ENCODE measurements at places on chromosomes 16 and 17. TPM values are rescaled to one million over a fixed set of nuclear protein-coding genes. Genes with fewer than 3 reads are reported as not detected.

TERB1 gene
- polyA plus RNA-seq = 0.17 TPM

DNA sequence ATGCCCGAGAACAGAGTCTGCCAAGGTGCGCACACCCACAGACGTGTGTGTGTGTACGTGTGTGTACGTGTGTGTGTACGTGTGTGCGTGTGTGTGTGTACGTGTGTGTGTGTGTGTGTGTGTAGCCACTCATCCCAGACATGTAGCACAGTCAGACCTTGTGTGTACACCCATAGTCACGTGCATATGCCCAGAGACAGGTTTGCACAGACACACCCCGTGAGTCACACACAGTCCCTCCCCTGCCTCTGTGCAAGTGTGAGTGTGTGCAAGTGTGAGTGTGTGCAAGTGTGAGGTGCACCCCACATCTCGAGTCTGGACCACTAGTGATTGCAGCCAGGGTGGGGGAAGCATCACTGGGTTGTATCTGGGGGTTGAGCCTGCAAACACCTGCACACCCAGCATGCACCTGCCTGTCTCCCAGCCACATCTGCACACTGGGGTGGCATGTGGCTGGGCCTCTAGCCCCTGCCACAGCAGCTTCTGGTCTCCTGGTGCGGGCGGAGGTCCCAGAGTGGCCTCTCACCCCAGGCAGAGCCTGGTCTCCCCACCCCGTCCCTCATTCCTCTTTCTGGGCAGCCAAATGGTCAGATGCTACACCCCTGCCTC lies 23.6 kb downstream of the BAHCC1 start:
- peak; percentile 84 for DNase-seq

- DNase-seq = no peak
Measured at GRCh38 chr17:39701784-39702422, 2.0 kb downstream of the ERBB2 start.

GRCh38 chr16:6252541-6252940 lies 1080.1 kb upstream of the RBFOX1 start:
- no peak for DNase-seq

EXOC3L1 gene
- polyA plus RNA-seq = not detected

GRCh38 chr17:43634591-43635125 lies 27.1 kb downstream of the MEOX1 start:
- DNase-seq = no peak

MYH13 gene
- not detected for polyA plus RNA-seq

KRT39 gene
- polyA plus RNA-seq = not detected

GRCh38 chr17:27540318-27541101 lies 84.3 kb downstream of the KSR1 start:
- peak; percentile 81 for DNase-seq

NTHL1 gene
- 42.1 TPM for polyA plus RNA-seq

ZG16 gene
- polyA plus RNA-seq = not detected

DNA sequence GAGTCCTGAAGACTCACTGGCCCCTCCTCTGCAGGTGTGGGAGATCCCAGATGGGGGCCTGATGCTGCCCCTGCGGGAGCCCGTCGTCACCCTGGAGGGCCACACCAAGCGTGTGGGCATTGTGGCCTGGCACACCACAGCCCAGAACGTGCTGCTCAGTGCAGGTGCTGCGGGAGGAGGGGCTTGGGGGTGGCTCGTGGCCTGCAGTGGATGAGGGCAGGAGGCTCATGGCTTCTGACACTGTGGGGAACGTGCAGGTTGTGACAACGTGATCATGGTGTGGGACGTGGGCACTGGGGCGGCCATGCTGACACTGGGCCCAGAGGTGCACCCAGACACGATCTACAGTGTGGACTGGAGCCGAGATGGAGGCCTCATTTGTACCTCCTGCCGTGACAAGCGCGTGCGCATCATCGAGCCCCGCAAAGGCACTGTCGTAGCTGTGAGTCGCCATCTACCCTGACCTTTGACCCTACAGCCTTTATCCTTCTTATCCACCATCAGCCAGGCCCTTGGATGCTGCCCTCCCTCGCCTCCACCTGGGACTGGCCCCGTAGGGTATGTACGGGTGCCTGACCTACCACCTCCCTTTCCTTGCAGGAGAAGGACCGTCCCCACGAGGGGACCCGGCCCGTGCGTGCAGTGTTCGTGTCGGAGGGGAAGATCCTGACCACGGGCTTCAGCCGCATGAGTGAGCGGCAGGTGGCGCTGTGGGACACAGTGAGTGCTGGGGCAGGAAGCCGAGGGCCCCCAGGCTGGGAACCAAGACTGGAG lies 3.6 kb downstream of the CORO1A start:
- DNase-seq = peak; percentile 40

DNA sequence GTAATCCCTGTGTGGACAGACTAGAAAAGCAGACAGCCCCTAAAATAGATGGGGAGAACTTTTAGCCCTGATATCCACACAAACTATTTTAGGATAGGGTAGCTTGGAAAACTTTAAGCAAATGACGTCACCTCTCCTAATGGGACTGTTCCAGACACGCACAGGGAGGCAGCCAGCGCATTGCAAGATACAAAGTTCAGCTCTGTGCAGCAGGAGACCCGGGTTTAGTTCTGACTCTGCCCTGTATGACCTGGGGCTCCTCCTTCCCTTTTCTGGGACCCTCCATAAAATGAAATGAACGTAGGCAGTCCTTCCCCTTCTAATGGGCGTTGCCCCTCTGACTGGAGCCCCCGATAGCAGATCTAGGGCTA lies 6.3 kb downstream of the ZNF689 start:
- DNase-seq = no peak

GRB7 gene
- 10.1 TPM for polyA plus RNA-seq

GINS2 gene
- 25.4 TPM for polyA plus RNA-seq

- peak; percentile 73 for DNase-seq
Measured at GRCh38 chr16:21708533-21709115, 44.9 kb downstream of the OTOA start.

MPP2 gene
- polyA plus RNA-seq = 3.4 TPM

DNA sequence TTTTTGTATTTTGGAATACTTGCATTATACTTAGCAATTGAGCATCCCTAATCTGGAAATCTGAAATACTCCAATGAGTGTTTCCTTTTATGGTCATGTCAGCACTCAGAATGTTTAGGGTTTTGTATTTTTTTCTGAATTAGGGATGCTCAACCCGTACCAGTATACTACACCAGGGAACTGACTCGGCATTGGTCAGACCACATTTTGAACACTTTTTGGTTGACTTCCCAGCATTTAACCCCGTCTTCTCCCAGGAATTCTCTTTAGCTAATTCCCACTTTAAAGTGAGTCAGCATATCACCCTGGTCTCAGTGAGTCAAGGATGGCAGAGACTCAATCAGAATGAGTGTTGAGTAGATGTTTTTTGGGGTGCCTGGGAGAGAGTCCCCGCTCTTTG lies 177.9 kb downstream of the SPECC1 start:
- no peak for DNase-seq

DNA sequence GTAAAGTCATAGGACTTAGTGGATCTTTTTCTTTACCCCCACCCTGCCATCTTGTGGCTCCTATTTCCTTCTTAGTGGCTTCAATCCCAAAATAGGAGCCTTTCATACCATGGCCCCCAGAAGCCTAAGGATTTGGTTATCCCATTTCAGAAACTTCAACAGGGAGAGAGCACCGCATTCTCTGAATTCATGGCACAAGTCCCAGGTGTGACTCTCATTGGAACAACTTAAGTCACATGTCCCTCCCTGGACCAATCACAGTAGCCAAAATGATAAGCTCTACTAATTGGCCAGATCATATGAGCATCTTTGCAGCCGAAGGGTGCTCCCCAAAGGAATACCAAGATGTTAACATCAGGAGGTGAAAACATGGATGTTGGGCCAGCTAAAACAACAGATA lies 43.2 kb downstream of the AXIN2 start:
- no peak for DNase-seq

GRCh38 chr16:59899940-59900339 lies 1165.8 kb upstream of the GOT2 start:
- DNase-seq = peak; percentile 57

DNA sequence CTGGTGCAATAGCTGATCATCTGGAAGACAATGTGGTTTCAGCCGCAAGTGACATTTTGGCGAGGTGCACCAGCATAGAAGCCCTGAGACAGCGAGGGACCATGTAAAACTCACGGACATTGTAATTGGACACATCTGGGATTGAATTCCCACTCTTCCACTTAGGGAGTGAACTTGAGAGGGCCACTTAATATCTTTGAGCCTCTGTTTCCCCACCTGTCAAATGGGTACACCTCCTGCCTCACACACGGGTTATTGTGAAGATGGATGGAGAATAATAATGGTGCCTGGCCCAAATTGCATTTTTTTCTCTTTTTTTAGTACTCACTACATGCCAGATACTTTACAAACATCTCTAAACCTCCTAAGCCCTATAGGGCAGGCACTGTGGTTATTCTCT lies 45.5 kb upstream of the MEOX1 start:
- no peak for DNase-seq

HOXB8 gene
- polyA plus RNA-seq = 5.8 TPM

GRCh38 chr17:2592971-2593820 lies at the start of gene PAFAH1B1:
Gene PAFAH1B1, plus strand, starts transcription at chr17:2593654. Its CDS starts 44,635 bp downstream, at chr17:2638289.
- peak; percentile 95 for DNase-seq

All from A549 (cell line).